ENCODE measurements at places on chromosomes 6 and 20. TPM values are rescaled to one million over a fixed set of nuclear protein-coding genes. Genes with fewer than 3 reads are reported as not detected.
A peak's percentile ranks its signal among the peaks of the same experiment; 100 is the strongest.

Gene MYLIP
- polyA plus RNA-seq: 1.8 TPM

DNA sequence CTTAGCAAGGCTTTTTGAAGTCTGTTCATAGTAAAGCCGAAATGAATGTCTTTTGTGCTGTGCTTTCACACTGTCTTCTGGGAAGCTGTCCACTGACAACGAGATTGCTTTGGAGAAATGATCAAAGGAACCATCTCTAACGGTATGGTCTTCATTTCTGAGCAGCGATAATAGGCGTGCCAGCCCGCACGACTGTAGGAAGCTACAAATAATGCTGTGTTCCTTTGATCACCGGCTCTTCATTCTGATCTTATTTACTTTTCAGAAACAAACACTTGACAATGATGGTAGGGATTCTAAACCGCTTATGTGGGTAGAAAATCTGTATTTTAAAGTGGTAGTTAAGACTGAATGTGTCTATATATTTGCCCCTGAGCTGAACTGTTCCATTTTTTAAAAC lies 306.6 kb upstream of the EXOC2 start:
- H3K36me3 ChIP-seq: no peaks in the 10 kb centered on the region
- H3K27me3 ChIP-seq: peaks cover 34% of the 10 kb centered on the region
- DNase-seq: no peak
- H3K4me3 ChIP-seq: no peak overlapping the region
- no peak overlapping the region for H3K27ac ChIP-seq

DNA sequence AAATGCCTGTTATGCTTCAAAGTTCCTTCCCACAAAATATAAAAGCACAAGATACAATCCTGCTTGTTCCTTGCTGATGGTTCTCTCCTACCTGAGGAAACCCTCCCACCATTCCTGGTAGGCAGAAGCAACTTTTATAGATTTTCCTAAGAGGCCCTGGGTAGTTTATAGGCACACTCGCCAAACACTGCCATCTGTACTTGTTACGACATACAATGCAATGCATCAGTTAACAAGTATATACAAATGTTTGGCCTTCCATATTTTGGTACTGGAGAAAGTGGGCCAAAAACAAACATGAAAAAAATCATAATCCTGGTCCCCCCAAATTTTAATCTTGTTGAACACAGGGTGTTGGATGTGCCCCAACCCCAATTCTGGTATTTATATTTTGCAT lies 16.6 kb downstream of the MCM9 start:
- H3K4me3 ChIP-seq: no peak overlapping the region
- H3K27ac ChIP-seq: no peak overlapping the region
- H3K36me3 ChIP-seq: peaks cover 16% of the 10 kb centered on the region
- no peaks in the 10 kb centered on the region for H3K27me3 ChIP-seq

DNA sequence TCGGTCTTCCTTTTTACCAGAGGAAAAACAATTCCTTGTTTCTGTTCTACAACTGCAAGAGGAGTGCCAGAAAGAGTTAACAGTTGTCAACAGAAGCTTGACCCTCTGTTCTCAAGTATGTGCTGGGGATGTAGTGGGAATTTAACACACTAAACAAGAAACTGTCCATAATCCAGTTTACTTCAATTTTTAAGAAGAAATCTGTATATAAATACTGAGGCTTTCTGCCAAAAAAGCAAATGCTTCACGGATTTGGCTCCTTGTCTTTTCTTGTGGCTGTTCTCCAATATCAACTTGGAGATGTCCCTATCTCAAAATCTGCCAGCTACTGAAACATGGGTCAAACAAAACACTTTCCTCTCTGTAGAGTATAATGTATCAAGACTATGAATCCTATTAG lies 26.8 kb downstream of the REV3L start:
- H3K4me3 ChIP-seq: no peak overlapping the region
- H3K27me3 ChIP-seq: no peaks in the 10 kb centered on the region
- no peak overlapping the region for H3K27ac ChIP-seq
- DNase-seq: peak; percentile 46

GRCh38 chr6:144285548-144285797 lies 338 bp downstream of the UTRN start:
- H3K27me3 ChIP-seq: no peaks in the 10 kb centered on the region
- no peaks in the 10 kb centered on the region for H3K36me3 ChIP-seq
- H3K27ac ChIP-seq: peak overlapping the region; percentile 84
- no peak for DNase-seq
- H3K4me3 ChIP-seq: peak overlapping the region; percentile 67
- no peaks in the 10 kb centered on the region for H3K4me1 ChIP-seq

DNA sequence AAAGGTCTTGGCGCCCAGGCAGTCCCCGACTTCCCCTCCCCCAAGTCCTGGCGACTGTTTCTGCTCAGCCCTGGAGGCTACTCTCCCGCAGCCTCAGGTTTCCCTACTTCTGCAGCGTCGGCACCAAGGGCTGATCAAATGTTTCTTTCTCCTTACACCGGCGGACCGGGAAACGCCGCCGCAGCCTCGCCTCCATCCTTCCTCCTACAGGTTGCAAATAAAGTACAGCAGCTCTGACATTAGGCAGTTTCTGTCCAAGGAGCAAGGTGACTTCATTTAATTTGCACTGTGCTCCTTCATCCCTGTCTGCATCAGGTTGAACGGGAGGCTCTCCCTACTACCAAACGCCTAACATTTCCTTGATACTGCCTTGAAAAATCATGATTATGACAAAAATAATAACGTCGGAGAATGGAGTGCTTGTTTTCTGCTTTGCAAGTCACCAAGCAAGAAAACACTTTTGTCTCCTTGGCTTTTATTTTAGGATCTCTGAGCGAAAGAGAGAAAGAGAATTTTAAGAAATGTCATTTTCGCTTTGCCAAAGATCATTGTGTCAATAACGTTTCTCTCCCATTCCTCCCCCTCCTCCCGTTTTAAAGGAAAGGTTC lies 1.0 kb downstream of the CLIC5 start:
- DNase-seq: no peak
- H3K27me3 ChIP-seq: peaks cover 34% of the 10 kb centered on the region
- no peaks in the 10 kb centered on the region for H3K36me3 ChIP-seq
- H3K4me3 ChIP-seq: no peak overlapping the region

Gene HDGFL1
- polyA plus RNA-seq: not detected

DNA sequence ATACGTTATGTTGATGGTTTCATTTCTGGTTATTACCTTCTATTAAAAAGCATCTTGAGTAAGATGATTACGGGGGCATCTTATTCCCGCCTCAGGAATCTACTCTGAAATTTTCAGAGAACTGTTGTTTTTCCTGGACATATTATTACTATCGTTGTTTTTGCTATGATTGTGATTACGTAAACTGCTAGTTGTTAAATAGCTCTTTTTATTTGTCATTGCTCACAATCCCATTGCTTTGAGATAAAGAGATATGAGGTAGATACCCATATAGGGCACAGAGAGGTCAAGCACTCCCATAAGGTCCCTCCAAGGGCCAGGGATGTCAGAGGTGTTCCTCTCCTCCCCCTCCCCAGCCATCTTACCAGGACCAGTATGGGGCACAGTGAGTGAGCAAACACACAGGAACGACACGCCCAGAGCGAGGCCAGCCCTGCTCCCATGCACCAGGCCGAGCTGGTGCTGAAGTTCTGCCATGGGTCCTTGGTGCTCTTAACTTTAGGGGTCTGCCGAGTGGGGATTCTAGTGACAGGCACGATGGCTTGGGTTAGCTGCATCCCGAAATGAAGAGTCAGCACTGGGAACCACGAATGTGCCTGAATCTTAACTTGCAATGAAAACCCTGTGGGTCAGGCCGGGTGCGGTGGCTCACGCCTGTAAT lies 49.9 kb downstream of the PRDM1 start:
- H3K27ac ChIP-seq: no peak overlapping the region
- H3K36me3 ChIP-seq: no peaks in the 10 kb centered on the region
- no peak overlapping the region for H3K4me3 ChIP-seq
- H3K27me3 ChIP-seq: no peaks in the 10 kb centered on the region
- no peak for DNase-seq
- H3K4me1 ChIP-seq: peaks cover 6% of the 10 kb centered on the region

DNA sequence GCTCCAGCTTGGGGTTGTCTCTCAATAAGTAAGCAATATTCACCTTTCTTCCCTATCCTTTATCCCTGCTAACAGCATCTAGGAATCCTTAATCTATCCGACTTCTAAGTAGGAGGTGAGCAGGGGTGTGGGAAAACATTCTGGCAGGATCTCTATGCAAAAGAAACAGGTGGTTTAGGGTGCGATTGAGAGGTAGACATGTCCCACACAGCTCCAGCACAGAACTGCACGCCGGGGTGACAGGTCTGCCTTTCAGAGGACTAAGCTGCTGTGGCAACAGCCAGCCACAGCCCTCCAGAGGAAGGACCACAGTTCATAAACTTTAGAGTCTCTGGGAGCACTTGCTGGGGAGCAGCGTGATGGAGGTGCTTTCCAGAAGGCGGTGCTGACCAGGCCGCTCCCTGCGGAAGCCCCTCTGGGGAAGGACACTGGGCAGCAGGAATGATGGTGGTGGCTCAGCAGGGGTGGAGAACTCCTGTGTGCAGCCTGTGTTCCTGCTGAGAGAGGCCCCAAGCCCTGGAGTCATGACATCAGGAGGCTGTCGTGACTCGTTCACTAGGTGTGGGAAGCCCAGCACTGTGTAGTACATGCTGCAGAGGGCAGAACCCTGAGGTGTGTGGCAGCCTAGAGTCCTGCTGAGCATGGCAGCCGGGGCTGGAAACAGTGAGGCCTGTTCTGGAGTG lies 509.6 kb downstream of the PRKN start:
- no peaks in the 10 kb centered on the region for H3K4me1 ChIP-seq
- DNase-seq: no peak
- no peak overlapping the region for H3K4me3 ChIP-seq
- H3K36me3 ChIP-seq: no peaks in the 10 kb centered on the region
- H3K27ac ChIP-seq: no peak overlapping the region
- H3K27me3 ChIP-seq: no peaks in the 10 kb centered on the region

- H3K27ac ChIP-seq: peak overlapping the region; percentile 12
- no peaks in the 10 kb centered on the region for H3K27me3 ChIP-seq
- H3K36me3 ChIP-seq: peaks cover 25% of the 10 kb centered on the region
- DNase-seq: peak; percentile 56
- no peak overlapping the region for H3K4me3 ChIP-seq
Observed at GRCh38 chr20:59020938-59021551, 1.8 kb downstream of the TUBB1 start.

GRCh38 chr6:157731221-157731620 lies 91.8 kb upstream of the SNX9 start:
- H3K27me3 ChIP-seq: peaks cover 13% of the 10 kb centered on the region
- no peak overlapping the region for H3K4me3 ChIP-seq
- no peaks in the 10 kb centered on the region for H3K4me1 ChIP-seq
- DNase-seq: no peak
- no peak overlapping the region for H3K27ac ChIP-seq
- no peaks in the 10 kb centered on the region for H3K36me3 ChIP-seq

Gene RBPJL
- not detected for polyA plus RNA-seq

DNA sequence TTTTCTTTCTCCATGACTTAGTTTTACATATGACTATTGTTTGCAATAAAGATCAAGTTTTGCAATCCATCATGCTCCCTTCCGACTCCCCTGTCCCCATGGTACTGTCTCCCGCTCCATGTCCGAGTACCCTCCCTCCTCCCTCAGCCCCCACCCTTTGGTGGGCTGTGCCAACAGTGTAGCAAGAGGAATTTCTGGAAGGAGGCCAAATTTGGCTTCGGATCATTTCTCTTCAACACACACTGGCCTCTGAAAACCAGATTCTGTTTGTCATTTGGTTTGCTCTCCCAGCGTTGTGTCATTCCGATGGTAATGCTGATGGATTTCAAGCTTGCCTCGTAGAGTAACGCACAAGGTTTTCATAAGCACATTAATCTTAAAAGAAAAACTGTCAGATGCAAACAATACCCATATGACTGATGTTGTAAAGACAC lies 22.9 kb upstream of the PAX1 start:
- H3K27ac ChIP-seq: no peak overlapping the region
- no peaks in the 10 kb centered on the region for H3K4me1 ChIP-seq
- H3K36me3 ChIP-seq: no peaks in the 10 kb centered on the region
- H3K27me3 ChIP-seq: no peaks in the 10 kb centered on the region
- DNase-seq: no peak

DNA sequence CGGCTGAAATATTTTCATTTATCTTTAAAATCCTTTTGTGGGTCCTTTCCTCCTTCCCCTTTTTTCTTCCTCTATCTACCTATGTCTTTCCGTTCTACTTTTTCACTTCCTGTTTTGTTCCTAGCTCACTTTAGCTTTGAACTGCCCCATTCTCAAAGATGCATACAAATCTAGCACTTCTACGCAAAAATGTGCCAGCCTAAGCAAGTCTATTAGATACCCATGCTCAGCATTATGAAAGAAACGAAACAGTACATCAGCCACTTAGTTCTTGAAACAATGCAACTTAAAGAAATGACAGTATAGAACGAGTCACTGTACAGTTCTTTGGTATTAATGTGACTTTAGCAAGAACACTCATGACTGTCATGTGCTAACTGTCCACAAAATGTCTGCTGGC lies 47.3 kb upstream of the MARCKS start:
- H3K36me3 ChIP-seq: no peaks in the 10 kb centered on the region
- H3K4me1 ChIP-seq: peaks cover 6% of the 10 kb centered on the region
- no peak overlapping the region for H3K27ac ChIP-seq
- H3K4me3 ChIP-seq: no peak overlapping the region
- no peaks in the 10 kb centered on the region for H3K27me3 ChIP-seq
- no peak for DNase-seq

Gene HAO1
- polyA plus RNA-seq: not detected

DNA sequence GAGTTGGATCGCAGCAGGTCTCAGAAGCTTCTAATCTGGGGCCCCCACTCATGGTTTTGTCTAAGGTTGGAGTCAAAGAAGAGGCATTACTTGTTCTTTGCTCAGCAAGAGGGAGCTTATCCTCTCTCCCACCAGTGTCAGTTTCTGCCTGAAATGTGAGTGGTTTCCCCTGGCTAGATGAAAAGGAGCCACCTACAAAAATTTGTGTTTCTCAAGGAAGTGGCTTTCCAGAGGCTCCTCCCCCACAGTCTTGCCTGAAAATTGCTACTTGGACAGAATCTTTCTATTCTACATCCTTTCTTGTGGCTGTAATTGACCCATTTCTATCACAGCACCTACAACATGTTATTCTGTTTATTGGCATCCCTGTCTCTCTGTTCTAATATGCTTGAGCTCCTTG lies 37.9 kb downstream of the SCML4 start:
- peaks cover 28% of the 10 kb centered on the region for H3K27me3 ChIP-seq
- peaks cover 2% of the 10 kb centered on the region for H3K4me1 ChIP-seq
- no peak for DNase-seq
- no peak overlapping the region for H3K27ac ChIP-seq
- no peak overlapping the region for H3K4me3 ChIP-seq
